ENCODE measurements at places on chromosomes 7 and 10. TPM values are rescaled to one million over a fixed set of nuclear protein-coding genes. Genes with fewer than 3 reads are reported as not detected.

SH2D4B gene
- 0.15 TPM for total RNA-seq

C7orf33 gene
- total RNA-seq = not detected

TMEM213 gene
- 0.73 TPM for total RNA-seq

OLAH gene
- total RNA-seq = 4.0 TPM

SEC31B gene
- 138 TPM for total RNA-seq

DYDC2 gene
- total RNA-seq = not detected

CCDC136 gene
- 4.8 TPM for total RNA-seq

HABP2 gene
- not detected for total RNA-seq

WDR91 gene
- total RNA-seq = 11.6 TPM

DNA sequence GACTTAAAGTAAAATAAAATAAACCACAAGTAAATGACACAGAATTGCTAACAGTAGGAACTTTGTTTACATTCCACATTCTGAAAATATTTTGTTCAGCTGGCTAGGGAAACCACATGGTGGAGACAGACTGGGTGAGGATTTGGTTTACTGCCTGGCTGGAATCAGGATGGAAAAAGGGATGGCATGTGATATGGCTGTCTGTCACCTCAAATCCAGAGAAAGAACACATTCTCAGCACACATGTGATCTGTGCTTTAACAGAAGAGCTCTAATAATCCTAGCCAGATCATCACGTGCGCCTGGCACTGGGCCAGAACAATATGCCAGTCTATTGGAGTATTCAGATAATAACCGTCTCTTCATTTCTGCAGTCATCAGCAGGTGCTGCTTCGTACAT, 90.9 kb upstream of the PIP4K2A start:
- DNase-seq = no peak

DNA sequence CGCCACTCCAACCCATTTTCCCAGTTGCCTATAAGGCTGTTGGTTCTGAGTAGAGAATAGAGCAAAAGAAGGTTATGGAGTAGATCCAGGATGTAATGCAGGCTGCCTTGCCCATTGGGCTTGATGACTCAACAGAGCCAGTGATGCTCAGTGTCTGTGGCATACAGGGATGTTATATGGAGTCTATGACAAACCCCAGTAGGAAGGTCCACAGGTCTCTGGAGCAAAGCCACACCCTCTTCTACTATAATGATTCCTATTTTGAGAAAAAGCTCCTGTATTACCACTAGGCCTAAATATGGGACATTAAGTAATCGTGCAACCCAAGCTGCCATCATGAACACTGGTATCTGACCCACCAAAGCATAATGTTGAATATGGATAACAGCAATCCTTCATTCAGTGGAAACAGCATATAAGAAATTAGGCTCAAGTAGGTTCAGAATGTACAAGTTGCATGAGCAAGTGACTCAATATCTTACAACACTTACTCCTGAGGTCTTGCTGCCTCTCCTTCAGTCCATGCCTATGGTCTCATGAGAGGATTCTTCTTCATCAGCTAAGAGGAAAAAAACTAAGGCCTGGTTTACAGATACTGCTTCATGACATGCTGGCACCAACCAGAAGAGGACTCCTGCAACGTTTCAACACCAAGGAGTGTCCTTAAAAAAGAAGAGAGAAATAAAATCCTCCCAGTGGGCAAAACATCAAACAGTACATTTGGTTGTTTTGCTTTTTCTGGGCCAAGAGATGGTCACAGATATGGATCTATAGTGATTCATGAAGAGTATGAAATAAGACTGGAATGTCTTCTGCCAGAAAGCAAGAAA, 14.8 kb upstream of the FHIP2A start:
- no peak for DNase-seq

GRCh38 chr7:28698840-28699239, 259.3 kb downstream of the TRIL start:
- DNase-seq = no peak

DNA sequence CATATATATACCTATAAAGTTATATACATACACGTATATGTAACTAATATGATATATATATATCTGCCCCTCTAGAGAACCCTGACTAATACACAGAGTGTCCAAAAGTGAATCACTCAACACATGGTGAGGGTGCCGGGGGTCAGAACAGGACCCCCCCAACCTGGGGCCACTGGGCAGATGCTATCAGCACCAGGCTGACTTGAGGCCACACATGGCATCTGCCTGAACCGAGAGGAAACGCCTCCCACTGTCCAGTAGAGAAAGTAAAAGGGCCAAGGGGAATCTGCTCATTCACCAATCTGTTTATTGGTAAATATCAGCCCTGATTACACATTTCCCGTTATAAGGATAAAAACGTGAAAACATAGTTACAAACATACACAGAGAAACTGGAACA, 218.3 kb downstream of the PTPRN2 start:
- DNase-seq = no peak

DNA sequence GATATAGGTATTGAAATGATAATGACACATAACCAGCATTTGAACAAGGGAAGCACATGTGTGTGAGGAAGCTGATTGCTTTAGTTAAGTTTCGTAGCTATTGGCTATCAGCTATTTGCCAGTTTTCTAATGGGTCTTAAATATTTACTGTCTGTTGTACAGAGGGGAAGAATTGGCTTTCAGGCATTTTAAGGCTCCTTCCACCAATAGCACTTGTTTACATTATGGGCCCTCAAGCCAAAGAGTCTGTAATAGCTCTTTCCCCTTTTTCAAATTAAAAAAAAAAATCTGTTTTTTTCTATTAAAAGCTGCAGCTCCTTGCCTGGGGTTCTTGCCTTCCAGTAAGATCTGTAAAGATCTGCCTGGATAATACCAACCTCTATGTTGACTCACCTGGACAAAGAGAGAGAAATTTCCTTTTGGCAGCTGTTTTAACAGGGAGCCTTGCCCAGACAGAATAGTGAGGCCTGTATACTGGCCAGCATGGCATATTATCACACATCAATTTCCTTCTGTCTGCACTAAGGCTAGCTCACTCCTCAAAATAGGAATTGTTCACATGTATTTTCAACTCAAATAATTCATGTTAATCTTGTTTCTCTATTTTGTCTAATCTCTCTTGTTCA, 104.7 kb upstream of the LRGUK start:
- no peak for DNase-seq

- DNase-seq = no peak
Measured at GRCh38 chr10:67079126-67079525, 153.3 kb downstream of the LRRTM3 start.

- DNase-seq = no peak
Measured at GRCh38 chr7:108486291-108486966, 30.2 kb upstream of the NRCAM start.

GRCh38 chr7:93159490-93159889, 11.3 kb upstream of the SAMD9L start:
- DNase-seq = no peak

DNA sequence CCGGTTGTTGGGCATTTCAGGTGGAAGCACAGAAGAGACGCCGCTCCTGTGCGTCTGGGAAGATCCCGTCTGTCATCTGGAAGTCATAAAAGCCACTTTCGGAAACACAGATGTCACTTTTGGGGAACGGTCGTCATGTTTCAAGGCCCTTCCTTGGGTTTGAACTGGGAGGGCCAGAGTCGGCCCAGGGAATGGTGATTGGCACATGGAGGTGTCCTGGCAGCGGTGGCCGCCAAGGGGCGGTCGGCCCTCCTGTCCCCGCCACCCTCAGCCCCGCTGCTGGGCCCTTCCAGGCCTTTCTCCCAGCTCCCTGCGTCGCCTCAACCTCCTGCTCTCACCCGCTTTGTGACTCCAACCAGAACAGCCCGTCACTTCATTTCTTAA, 115.2 kb upstream of the SFMBT2 start:
- DNase-seq = no peak

DNA sequence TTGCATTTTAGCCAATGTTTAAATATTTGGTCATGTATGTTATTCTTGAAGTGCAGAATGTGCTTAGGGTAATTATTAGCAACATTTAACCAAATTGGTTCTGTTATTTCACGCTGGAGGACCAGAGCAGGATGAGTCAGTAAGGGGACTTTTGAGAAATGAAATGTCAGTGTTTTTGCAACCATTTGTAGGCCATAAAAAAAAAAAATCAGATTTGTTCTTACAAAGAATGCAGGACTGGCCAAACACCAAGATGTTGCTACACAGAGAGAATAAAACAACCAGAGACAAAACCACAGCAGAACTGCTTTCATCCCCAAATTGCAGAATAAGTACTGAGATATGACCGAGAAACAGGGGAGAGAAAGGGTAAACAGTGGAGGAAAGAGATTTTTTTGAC, 62.1 kb downstream of the TPST1 start:
- DNase-seq = no peak

DNA sequence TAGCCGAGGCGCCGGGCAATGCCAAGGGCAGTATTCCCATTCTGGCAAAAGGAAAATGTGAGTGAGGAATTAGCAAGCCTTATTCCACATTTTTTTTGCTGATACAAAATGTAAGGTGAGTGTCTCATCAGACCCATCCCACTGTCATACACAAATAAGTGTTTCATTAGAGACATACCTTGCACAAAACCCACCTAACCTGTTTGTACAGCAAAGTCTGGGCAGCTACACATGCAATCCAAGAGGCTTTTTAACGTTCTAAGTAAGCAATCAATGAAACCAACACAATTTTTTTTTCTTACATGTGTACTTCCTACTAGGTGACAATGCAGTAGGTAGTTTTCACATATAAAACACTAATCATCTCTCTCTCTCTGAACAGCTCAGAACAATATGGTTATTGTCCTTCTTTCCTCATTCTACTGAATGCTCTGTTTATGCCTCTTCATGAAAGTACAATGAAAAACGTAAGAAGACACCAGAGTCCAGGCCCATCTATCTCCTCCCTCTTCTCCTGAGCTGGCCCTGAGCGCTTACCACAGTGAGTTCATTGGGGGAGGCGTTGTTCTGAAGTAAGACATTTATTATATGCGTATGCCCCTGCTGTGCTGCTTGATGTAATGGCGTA, 217.2 kb downstream of the ANK3 start:
- no peak for DNase-seq

GRCh38 chr10:97406064-97406463, 4.9 kb upstream of the RRP12 start:
- DNase-seq = no peak

DNA sequence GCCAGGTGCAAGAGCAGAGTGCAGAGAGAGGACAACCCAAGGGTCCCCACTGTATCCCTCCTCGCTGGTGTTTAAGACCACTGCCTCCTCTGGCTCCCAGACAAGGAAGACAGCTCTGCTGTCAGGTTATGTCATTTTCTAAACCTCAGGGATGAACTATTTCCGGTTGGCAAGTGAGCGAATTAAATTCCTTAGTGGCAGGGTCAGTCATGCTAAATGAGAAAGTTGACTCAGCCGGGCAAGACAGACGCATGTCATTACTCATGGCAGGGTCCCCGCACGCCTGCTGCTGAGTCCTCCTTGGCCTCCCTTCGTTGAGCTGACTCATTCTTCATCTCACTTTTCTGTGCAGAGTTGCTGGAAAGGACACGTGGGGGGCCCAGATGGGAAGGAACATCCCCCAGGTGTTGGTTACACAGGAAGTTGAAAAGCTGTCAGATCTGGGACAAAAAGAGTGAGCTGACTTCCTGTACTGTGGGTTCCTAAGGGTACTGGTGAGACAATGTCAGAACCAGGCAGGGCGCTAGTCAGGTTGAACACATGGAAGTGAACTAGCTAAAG, 47.1 kb upstream of the UCN3 start:
- peak; percentile 76 for DNase-seq

GRCh38 chr7:32891043-32891799, at the start of gene KBTBD2:
Gene KBTBD2 (minus strand): TSS chr7:32891760. CDS start chr7:32879604, 12,156 bp downstream.
- DNase-seq = peak; percentile 87

DNA sequence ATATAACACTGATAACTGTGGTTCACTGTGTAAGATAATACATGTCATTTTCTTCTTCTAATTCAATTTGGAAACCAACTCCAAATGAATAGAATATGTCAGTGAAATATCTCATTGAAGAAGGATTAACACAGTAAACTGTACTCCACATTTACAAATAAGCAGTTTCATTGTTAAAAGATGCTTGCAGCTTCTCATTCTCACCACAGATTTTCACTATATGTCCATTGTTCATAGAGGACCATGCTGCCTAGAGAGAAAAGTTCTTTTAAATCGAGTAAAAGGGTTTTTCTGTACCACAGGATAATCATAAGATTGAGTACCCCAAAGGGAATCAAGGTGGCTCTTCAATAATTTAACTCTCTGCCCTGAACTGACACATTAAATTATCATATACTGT, 165.5 kb downstream of the LRRN3 start:
- DNase-seq = no peak

GRCh38 chr7:8491544-8492489, 58.4 kb downstream of the NXPH1 start:
- no peak for DNase-seq

DNA sequence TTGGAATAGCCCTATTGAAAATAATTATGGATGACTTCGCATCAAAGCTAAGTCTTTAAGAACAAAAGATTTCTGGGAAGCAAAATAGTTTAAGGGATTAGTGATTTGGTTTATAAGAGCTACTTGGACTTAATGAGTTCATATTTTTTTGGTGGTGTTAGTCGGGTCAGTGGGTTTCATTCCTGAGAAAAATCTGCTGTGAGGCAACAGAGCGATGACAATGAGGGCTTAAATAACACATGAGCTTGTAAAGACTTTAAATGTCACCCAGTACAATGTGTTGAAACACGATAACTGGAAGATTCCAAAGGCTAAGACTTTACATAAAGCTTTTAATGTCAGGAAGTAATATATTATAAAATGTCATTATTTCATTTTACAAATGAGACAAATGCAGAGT, 178.8 kb downstream of the ARL4A start:
- no peak for DNase-seq

- DNase-seq = no peak
Measured at GRCh38 chr7:150326657-150327268, 3.4 kb upstream of the ACTR3C start.

- DNase-seq = peak; percentile 53
Measured at GRCh38 chr10:78578929-78579328, 489.8 kb upstream of the ZMIZ1 start.

- DNase-seq = no peak
Measured at GRCh38 chr7:70669854-70670253, 462.1 kb upstream of the GALNT17 start.
